ENCODE measurements at places on chromosomes 6 and 20.

- no peak for DNase-seq
These were observed 10.2 kb downstream of the SMPDL3A start for GRCh38 chr6:122799140-122799745.

- no peak for DNase-seq
These were observed 94.7 kb downstream of the CLIC5 start for GRCh38 chr6:45920819-45921511.

DNA sequence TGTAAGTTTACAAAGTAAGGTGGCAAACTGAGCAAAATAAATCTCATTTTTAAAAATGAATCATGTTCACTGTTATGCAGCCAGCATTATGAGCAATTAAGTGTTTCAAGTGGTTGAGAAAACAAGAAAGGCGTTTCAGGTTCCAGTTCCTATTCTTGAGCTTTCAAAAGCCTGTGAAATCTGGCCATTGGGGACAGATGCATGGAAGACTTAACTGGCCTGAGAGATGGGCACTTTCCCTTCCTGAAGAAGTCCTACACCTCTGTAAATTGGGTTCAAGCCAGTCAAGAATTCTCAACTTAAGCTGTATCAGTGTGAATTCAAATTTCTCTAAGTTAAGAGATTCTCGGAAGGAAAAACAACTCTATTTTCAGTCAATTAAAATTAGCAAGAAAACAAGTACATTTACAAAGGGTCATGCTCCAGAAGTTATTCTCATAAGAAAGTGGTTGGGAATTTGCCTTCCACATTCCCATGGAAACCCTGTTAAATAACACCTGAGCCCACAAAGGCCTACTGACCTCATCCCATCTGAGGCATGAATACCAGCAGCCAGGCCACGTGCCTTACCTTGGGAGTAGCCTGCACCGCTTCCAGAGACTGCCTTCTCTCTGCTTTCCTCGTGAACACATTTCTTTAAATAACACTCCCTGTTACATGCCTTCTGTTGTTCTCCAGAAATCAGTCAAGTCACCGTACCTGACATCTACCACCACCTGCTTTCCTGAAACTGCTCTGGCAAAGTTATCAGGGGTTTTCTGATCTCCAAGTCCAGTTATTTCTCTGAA is 19.4 kb downstream of the MAP3K5 start:
- DNase-seq = no peak

- DNase-seq = no peak
These were observed 32.9 kb downstream of the DCBLD1 start for GRCh38 chr6:117515326-117515725.

GRCh38 chr20:40634891-40635290 is 54.1 kb downstream of the MAFB start:
- DNase-seq = no peak

Measured in activated effector memory CD4-positive, alpha-beta T cell treated with Interleukin-2 at 50 U/mL for 16 hours (primary cell).